Left kidney (tissue), 8 donors: ENCODE measurements at places on chromosomes 12 and 14. TPM values are rescaled to one million over a fixed set of nuclear protein-coding genes. Genes with fewer than 3 reads are reported as not detected.

Gene ITGB7
- 1.8 TPM for polyA plus RNA-seq

- no peak for DNase-seq
These were observed 96.9 kb upstream of the EVL start for GRCh38 chr14:99968191-99968920.

Gene TMEM260
- polyA plus RNA-seq, result 36.4 TPM

Gene HOXC6
- 34.1 TPM for polyA plus RNA-seq

- no peak for DNase-seq
These were observed 20.8 kb downstream of the SUSD6 start for GRCh38 chr14:69632164-69632563.

DNA sequence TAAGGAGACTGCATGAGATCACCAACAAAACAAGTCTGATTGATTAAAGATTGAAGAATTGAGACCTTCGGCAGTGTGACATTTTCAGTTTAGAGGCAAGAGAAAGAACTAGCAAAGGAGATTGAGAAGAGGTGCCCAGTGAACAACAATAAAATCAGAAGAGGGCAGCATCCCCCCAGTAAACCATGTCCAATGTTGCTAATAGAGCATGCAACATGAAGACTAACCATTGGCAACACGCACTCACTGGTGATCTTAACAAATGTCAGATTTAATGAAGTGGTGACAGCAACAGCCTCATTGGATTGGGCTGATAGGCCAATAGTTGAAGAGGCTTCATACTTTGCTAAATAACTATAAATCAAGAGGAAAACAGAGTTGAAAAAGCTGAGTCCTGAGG lies 20.7 kb upstream of the TAS2R14 start:
- DNase-seq, result no peak

Gene PLEKHD1
- 5.4 TPM for polyA plus RNA-seq

- DNase-seq, result peak; percentile 8
These were observed 71.1 kb downstream of the PTPRR start for GRCh38 chr12:70849265-70849960.

GRCh38 chr12:19998411-19998810 lies 369.9 kb upstream of the PDE3A start:
- DNase-seq, result no peak

Gene VRTN
- not detected for polyA plus RNA-seq

- no peak for DNase-seq
These were observed 16.0 kb downstream of the MRPL42 start for GRCh38 chr12:93483151-93483807.

GRCh38 chr12:127306604-127307215 lies 960.3 kb upstream of the TMEM132C start:
- no peak for DNase-seq

GRCh38 chr14:56753396-56753795 lies 56.9 kb downstream of the OTX2 start:
- no peak for DNase-seq

Gene KCNA5
- polyA plus RNA-seq, result 1.9 TPM

DNA sequence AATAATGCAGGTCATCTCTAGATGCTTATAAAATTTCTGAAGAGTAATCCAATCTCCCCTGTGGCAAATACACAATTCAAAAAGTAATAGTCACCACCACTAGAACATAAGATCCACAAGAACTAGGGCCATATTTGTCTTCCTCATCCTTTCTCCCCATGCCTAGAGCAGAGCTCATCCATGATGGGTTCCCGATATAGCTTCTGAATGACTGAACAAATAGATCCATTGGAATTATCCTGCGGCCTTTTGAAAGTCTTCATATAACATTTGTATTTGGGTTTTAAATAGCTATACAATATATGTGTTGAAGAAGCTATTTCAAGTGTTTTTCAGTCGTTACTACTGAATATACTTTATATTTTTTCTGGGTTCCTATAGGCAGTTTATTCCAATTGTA lies 5.7 kb downstream of the DCN start:
- DNase-seq, result no peak
